ENCODE measurements at places on chromosomes 1 and 21.
A peak's percentile ranks its signal among the peaks of the same experiment; 100 is the strongest.

DNA sequence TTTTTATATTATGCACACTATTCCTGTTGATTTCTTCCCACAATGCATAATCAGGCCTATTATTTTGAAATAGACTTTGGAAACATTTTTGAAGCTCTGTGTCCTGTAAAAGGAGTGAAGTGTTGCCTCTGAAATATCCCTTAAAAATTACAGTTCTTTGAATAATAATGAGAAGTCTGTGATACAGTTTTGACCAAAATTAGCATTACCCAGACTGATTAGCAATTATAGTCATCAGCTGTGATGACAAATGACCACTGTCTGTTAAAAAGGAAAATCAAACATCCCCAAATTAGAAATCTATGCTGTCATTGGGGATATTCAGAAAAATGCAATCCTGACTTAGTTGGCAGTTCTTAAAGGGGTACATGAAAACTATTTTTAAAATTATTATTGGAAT lies 63.7 kb downstream of the PTGS2 start:
- DNase-seq = no peak

DNA sequence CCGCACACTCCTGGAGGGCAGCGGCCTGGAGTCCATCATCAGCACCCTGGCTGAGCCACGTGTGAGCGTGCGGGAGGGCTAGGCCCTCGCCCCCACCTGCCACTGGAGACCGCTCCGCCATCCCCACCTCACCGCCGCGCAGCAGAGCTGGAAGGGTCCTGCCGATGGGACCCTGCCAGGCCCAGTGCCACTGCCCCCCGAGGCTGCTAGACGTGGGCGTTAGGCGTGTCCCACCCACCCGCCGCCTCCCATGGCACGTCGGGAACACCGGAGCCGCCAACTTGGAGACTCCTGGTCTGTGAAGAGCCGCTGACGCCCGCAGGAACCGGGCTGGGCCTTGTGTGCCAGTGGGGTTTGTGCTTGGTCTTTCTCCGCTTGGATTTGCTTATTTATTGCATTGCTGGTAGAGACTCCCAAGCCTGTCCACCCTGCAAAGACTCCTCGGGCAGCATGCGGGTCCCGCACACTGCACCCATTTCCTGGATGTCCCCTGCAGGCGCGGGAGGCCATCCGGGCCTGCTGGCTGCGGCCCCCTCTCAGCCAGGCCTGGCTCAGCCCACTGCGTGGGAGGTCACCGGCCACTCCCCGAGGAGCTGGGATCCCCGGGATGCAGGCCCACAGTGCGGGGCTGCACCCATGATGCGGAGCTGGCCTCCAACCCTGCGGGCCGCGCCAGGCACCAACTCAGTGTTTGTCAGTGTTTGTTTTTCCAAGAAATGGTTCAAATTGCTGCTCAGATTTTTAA lies 6.0 kb downstream of the LY9 start:
- DNase-seq = no peak

DNA sequence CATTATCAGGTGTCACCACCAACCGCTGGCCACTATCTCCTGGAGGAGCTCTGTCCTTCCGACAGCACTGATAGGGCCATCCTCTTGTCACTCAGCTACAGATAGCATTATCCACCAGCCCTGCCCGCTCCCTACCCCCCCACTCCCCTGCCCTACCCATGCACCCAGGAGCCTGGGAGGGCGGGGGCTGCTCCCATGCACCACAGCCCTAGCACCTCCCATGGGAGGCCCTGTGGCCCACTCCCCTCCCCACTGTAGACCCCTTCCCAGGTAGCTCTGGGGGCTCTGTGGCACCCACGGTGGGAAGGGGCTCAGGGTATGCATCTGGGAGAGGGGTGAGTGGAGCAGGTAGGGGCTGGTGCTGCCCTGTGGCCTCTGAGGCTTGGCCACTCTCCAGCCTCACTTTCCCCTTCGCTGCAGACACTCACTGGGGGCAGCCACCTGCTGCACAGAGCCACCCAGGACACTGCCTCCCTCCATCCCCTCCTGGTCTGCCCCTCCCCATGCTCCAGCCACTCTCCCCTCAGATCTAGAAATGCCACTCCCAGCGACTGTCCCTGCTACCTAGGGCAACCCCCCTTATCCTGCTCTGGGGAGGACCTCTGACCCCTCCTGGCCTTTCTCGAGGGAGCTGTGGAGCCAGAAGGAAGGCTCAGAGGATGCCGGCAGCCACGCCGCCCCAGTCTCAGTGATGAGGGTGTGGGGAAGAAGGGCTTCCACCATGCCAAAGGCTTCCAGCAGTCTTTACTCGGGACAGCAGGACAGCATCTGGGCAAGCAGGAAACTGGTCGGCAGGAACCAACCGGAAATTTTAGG lies 58.5 kb downstream of the WNT9A start:
- DNase-seq = peak; percentile 72

GRCh38 chr1:164930241-164930640 lies 371.3 kb downstream of the PBX1 start:
- no peak for DNase-seq

GRCh38 chr1:197306381-197307062 lies 38.5 kb downstream of the CRB1 start:
- no peak for DNase-seq

DNA sequence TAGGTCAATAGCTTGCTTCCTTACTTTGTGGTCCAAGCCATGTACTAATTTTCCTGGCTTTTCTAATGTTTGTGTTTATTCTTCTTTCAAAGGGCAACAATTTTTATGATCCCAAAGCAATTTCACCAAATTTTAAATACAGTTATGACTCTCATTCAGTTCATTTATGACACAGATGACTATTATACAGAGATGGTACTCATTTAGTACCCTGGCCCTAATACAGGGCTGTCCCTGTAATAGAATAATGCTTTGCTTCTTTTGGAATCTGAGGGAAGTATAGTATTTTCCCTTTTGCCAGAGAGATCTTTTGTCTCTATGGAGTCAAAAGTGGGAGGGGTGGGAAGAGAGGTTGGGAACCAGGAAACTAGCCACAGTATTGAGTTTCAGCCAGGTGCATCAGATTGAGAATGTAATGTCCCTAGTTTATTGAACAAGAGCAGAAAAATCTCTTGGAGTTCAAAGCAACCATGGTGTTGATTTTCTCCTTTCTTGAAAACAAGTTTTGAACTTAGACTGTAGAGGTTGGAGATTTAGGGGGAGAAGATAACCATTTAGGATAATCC lies 20.4 kb downstream of the DENND2D start:
- DNase-seq = no peak

DNA sequence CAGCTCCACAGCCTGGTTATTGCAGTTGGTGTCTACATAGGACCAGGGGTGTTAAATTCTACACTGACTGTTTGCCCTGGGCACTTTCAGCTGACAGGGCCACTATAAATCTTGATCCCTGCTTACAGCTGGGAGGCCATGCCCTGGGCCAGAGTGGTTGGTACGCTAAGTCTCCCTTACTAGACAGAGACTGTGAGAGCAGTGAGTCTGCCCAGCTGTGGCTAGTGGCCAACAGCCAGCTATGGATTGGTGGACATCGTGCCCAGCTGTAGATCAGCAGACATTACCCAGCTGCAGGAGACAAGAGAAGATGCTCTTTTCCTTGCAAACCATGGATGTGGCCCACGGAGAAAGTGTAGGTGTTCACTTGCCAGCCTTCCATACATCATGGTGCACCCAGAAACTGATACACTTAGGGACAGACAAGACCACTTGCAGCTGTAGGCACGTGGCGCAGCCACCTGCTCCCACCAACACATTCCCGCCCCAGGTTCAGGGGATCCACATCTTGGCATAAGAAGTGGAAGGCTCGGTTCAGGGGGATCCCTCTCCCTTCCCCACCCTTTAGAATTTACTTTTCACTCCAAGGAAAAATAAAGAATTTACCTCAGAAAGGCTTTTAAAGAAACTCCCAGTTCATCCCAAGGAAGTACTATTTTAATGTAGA lies 16.4 kb upstream of the PAX7 start:
- DNase-seq = no peak

DNA sequence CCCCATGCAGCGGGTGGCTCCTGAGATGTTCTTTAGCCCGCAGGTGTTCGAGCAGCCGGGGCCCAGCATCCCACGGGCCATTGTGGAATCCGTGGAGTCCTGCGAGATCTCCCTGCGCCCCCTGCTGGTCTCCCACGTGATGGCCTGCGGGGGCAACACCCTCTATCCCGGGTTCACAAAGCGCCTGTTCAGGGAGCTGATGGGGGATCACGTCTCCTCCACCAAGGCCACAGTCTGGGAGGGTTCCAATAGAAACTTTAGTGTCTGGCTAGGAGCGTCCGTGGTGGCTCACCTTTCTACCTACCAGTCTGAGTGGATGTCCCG lies 71.0 kb downstream of the ACTL8 start:
- peak; percentile 52 for DNase-seq

DNA sequence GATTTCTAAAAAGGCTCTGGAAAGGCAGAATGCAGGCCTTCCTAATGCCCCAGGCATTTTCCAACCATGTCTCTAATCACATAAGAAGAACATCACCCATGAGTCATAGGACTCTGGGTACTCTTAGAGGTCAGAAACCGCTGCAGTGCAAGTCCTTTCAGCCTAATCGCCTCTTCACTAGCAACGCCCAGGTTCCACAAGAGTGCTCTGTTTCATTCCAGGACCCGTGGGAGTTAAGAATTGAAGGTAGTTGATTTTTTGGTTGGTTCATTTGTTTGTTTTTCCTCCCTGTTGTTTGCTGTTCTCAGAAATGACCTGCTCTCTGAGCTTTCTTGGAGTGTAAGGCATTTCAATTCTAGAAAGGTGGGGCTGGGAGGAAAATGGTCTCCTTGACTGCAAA lies 123.2 kb downstream of the NR5A2 start:
- peak; percentile 48 for DNase-seq

GRCh38 chr1:10866321-10867093 lies 70.1 kb upstream of the CASZ1 start:
- no peak for DNase-seq

- DNase-seq = no peak
These were observed 186.8 kb downstream of the LMX1A start for GRCh38 chr1:165169729-165170128.

Measured in hematopoietic multipotent progenitor cell treated with erythropoietin and hydrocortisone succinate and interleukin-3 and kit ligand, for 6 days (in vitro differentiated cells).